ENCODE measurements at places on chromosomes 12 and 14.

DNA sequence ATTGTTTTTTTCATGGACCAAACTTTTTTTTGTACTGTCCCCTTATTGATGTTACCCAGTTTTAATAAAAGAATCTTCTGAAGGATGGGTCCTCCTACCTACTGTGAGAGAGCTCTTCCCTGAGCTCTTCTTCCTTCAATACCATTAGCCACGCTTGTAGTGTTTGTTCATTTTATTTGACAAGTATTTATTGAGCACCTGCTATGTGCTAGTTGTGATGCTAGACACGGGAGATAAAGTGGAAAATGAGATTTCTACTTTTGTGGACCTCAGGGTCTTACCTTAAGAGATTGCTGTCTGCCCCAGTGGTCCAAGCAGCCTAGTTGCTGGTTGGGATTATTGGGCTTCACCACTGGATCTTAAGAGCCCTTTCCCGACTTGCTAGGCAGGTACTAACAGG lies 3.2 kb upstream of the GPD1 start:
- no peak for DNase-seq

GRCh38 chr14:77547512-77548180 lies 49.0 kb upstream of the ISM2 start:
- no peak for DNase-seq

- no peak for DNase-seq
Observed at GRCh38 chr12:123986374-123986965, 13.5 kb downstream of the ZNF664 start.

DNA sequence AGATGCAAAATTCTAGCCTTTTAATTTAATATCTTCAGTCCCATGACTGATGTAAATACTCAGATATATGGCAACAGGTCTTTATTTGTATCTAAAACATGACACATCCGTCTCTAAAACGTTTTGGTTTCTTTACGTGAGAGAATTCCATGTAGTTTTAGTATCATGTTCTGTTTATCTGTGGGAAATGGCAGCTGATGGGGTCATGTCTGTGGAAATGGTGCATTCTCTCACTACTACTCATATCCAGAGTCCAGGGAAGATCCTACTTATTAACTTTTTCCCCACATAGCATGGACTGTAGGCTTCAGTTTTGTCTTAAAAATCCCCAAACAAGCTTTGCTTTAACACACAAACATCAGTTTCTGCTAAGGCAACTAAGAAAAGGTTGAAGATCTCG lies 53.8 kb downstream of the SPTLC2 start:
- DNase-seq, result peak; percentile 56

DNA sequence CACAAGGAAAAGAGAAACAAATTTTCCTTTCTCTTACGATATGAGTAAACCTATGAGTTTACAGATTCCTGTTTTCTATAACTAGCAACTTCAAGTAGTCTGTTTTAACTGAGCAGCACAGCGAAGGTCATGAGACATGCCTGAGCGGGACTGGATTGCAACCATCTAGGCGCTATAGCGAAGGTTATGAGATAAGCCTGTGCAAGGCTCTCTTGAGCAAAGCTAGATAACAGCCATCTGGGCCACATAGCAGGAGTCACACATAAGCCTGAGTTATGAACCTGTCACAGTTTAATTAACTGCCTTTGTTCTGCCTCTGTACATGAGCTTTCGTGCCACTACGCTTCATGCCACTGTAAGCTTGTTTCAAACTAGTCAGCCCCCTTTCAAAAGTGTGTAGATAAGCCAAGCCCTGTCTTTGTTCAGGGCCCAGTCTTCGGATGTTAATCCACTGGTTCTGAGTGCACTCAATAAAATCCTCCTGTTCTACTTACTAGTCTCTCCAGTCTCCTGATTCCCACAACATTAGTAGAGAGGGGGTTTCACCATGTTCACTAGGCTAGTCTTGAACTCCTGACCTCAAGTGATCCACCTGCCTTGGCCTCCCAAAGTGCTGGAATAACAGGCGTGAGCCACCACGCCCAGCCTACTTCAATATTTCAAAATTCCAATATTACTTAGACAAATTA lies 47.1 kb downstream of the SEC23A start:
- DNase-seq, result no peak

GRCh38 chr12:79250960-79251755 lies 386.6 kb downstream of the SYT1 start:
- DNase-seq, result no peak

- no peak for DNase-seq
Observed at GRCh38 chr12:3251691-3252090, 174.5 kb downstream of the TSPAN9 start.

- DNase-seq, result no peak
Observed at GRCh38 chr12:121731473-121731872, 18.9 kb downstream of the TMEM120B start.

DNA sequence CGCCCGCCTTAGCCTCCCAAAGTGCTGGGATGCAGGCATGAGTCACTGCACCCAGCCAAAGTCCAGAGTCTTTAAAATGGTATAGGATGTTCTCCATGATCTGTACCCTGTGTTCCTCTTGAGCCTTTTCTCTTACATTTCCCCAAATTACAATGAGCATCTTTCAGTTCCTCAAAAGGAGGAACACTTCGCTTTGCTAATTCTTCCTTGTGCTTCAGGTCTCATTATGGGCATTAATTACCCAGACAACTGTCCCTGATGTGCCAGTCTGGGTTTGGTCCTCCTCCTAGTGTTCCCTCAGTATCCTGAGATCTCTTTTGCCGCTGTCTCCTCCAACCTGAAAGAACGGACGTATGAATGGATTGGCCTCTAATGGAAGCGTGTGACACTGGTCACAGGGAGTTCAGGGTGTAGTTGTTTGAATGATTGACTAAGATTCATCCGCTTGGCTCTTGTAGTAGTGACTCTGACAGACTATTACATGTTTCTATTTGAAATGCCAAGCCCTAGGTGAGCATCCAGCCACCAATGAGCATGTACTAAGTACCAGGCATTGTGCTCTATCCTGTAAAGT lies 8.2 kb downstream of the PRKCH start:
- no peak for DNase-seq

GRCh38 chr14:93029911-93030508 lies 85.7 kb downstream of the ITPK1 start:
- DNase-seq, result no peak

DNA sequence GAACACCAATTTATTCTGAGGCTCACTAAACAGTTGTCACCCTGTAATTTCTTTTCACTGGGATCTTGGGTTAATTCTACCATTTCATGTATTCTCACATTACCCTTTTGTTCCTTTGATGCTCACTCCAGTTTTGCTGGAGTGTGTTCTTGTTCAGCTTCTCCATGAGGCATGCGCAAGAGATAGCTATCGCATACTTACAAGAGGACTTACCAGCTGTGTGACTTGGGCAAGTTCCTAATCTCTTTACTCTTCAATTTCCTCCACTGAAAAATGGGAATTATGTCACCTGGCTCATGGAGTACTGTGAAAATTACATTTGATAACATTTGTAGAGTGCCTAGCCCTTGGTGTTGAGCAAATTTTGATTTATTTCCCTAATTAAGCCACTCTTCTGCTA lies 56.5 kb upstream of the JDP2 start:
- DNase-seq, result no peak

Measured in astrocyte of the cerebellum (primary cell).